ENCODE measurements at places on chromosomes 7 and 10.

DNA sequence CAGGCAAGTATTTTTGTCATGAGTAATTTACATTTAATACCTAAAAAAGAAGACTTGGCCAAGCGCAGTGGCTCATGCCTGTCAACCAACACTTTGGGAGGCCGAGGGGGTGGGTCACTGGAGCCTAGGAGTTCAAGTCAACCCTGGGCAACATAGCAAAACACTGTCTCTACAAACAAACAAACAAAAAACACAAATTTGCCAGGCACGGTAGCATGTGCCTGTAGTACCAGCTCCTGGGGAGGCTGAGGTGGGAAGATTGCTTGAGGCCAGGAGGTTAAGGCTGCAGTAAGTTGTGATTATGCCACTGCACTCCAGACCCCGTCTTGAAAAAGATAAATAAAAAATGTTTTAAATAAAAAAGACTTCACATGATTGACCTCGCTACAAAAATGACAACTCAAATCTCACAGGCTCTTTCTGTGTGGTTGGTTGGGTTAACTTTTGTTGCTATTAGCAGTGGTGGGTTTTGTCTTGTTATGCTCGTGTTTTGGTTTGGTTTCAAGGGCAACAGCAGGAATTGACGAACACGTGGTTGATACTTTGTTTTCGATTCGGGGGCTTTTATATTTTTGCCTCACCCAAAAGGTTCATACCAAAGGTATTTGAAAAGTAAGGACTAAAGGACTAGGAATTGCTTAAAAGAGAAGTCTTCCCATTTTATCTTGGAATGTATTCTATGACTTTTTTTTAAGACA is 227.2 kb upstream of the MKLN1 start:
- no peak for DNase-seq

DNA sequence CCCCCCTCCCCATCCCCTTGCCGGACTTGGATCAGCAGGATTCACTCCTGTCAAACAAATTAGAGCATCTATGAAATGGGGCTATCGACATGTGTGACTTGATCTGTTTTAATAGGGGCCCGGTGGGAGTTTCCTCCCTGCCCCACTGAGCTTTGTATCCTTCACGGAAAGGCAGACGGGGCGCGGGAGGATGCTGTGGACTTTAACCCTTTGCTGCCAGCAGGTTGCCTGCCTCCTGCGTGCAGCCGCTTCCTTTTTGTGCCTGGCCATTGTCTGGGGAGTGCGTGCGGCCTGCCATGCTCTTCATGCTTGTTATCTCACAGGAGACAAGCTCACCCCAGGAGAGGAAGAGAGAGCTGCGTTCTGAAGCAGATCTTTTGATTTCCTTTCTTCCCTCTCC is 512.8 kb upstream of the GALNT17 start:
- no peak for DNase-seq

- no peak for DNase-seq
These were observed 218.9 kb downstream of the FAM107B start for GRCh38 chr10:14555807-14556206.

- no peak for DNase-seq
These were observed 134.4 kb downstream of the SH3PXD2A start for GRCh38 chr10:103720964-103721335.

DNA sequence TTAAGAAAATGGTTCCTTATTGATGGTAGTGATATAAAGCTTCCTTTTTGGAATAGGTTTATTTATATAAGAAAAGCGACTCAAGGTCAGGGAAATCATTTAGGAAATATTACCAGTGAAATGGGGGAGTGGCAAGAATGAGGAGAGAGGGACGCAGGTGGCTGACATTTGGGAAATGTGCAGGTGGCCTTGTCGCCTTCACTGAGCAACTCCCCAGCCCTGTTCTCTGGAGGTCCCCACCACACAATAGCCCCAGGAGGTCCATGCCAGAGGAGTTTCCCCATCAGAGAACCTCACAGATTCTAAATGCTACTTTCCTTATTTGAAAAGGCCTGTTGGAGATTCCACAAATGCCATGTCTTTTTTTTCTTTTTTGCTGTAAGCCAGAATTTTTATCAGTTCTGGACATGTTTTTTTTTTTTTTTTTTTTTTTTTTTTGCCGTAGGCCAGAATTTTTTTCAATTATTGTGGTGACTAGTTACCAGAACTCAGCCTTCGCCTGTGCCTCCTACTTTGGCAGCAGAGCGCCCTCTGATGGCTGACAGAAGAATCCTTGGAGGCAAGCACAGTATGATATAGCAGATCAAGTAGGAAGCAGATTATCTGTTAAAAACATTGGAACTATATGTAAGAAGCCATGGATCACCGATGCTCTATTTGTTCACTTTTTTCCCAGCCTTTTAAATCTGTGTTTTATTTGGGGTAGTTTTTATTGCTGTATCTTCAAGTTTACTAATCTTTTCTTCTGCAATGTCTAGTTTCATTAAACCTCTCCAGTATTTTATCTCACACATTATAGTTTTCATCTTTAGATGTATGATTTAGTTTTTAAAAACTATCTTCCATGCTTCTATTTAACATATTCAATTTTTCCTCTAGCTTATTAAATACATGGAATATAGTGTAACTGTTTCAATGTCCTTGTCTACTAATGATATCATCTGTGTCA is 18.6 kb downstream of the OPALIN start:
- peak; percentile 65 for DNase-seq

GRCh38 chr10:37813763-37814162 is 43.6 kb downstream of the ZNF248 start:
- DNase-seq = no peak

DNA sequence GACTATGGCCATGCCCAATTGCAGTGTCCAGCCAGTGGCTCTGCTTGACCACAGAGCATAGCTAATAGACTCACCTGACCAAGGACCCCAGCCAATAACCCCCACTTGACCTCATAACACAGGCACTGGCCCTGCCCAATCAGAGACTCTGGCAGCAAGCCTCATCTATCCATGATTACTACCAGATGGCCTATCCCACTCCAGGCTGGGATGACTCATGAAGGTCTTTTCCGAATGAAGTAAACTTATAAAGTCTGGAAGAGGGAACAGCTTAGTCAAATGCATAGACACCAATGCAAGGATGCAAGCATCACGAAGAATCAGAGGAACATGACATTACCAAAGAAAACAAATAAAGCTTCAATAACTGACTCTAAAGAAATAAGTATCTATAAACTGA is 141.4 kb downstream of the TMEM168 start:
- no peak for DNase-seq

DNA sequence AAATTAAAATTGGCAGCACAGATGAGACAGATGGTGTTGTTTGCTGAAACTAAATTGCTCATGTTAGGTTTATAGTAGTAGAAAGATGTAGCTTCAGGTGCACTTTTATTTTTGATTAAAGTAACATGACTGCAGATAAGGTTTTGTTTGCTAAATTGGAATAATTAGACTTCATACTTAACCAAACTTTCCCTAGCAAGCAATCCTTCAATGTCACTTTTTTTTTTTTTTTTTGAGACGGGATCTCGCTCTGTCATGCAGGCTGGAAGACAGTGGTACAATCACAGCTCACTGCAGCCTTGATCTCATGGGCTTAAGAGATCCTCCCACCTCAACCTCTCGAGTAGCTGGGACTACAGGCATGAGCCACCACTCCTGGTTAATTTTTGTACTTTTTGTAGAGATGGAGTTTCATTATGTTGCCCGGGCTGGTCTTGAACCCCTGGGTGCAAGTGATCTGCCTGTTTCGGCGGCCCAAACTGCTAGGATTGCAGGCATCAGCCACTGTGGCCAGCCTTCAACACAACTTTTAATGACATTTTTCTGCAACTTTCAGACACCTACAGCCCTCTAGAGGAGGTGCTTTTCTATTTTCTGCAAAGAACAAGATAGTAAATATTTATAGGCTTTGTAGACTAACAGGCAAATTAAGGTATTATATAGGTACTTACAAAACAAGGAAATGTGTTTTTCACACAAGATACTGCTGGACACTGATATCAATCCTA is 84.8 kb upstream of the CCNY start:
- no peak for DNase-seq

DNA sequence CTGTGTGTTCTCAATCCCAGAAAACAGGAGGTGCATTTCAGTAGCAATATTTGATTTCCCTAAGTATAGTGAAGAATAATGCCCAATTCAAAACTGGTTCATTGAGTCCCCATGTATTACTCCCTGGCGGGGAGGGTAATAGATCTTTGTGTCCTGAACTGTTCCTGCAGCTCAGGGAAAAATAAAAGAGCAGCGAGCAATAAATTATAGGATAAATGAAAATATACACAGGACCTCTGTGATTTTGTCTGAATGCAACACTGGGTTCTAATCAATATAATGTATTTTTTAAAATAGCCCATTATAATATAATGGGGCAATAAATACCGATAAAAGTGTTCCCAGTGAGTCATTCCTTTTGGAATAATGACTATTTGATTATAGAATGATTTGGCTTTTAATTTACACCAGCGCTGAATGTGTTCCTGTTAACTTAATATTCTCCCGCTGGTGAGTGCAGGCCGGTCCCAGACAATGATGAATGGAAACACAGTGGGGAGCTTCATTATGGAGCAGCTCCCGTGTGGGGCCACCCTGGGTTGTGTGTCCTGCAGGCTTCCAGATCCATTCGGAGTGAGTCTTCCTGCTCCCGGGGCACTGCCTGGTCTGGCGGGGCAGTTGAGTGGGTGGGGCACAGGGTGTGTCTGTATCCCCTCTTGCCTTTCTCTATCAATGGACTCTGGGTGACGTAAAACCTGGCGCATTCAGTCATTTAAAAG is 263.1 kb downstream of the ACTR3B start:
- no peak for DNase-seq
